CD4-positive, alpha-beta T cell (primary cell): ENCODE measurements at places on chromosomes 5 and 9.

GRCh38 chr9:76704593-76705204 lies 59.5 kb upstream of the PCA3 start:
- peak; percentile 12 for DNase-seq

GRCh38 chr5:110262749-110263148 lies 463.7 kb downstream of the TMEM232 start:
- no peak for DNase-seq

DNA sequence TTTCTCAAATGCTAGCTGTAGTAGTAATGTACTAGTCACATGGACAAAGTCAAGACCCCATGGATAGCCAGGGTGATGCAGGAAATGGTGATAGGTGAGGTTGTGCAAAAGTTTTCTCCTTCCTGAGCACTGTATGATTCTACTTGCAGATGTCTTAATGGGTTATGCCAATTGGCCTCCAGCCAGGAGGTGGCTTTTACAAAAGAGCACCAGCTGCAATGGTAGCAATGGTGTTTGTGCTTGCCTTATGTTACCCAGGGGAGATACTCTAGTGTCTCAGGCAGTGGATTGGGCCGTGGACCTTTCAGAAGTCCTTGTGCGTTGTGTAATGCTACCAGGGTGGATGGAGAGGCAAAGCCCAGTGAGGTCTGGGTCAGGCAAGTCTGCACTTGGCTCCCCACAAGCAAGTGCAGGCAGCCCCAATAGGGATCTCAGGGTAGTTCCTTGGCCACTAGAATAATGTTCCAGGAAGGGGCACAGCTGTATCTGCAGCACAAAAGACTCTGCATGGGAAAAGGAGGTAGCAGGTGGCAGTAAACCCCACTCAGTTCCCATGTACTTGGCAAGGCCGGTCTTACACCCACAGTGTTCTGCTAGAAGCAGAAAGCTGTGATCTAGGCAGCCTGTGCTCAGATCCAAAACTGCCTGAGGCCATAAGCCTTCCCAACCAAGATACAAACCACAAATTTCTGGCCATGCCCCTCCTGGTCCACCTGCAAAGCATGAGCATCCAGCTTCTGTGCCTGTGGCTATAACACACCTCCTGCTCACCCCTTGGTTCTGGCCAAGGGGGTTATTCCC lies 46.4 kb upstream of the EDIL3 start:
- no peak for DNase-seq

DNA sequence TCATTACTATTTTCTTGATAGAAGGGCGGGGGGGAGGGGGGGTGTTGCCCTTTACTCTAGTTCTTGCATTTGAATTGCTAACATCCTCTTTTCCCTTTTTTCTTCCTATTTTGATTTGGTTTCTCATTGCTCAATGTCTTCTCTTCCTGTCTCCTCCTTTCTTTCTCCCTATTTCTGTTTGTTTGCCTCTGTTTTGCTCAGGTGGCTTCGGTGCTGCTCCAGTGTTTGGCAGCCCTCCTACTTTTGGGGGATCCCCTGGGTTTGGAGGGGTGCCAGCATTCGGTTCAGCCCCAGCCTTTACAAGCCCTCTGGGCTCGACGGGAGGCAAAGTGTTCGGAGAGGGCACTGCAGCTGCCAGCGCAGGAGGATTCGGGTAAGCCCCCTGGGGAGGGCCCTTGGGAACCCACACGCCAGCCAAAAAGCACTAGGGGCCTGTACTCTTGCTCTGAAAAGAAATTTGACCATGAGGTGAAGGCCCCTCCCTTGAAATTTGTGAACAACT lies 48.3 kb downstream of the FAM78A start:
- DNase-seq = no peak

DNA sequence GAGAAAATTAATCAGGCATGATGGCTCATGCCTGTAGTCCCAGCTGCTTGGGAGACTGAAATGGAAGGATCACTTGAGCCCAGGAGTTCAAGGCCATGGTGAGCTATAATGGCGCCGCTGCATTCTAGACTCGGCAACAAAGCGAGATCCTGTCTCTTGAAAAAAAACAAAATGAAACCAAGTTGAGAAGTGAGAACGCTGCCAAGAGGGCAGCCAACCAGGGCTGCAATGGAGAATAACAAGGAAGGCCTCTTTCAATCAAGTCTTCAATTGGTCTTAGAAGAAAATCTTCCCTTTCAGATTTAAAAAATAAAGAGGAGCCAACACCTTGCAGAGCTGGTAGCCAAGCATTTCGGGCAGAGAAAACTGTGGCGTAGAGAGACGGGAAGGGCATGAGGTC lies 14.7 kb downstream of the KIAA1958 start:
- DNase-seq = no peak
